COR-L47 (cell line): ENCODE measurements at places on chromosomes 6 and 20.

GRCh38 chr20:59591061-59591460 lies 13.3 kb upstream of the PHACTR3 start:
- DNase-seq, result no peak

- no peak for DNase-seq
These were observed 3.5 kb downstream of the SIRPA start for GRCh38 chr20:1898482-1899240.

DNA sequence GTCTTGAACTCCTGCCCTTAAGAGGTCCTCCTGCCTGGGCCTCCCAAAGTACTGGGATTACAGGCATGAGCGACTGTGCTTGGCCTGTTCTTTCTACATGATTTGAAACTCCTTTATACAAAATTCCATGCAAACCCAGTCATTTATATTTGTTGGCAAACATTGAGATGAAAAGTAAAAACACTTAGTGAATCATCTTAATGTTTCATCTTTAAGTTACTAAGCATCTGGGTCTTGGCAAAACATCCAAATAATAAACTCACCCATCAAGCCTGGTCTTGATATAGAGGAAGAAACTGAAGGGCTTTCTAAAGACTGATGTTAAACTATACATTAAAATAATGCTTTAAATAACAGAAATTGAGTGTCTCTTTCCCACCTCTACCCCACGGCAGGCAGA lies 95.1 kb downstream of the FUT9 start:
- no peak for DNase-seq

- DNase-seq, result no peak
These were observed 24.7 kb downstream of the GJA1 start for GRCh38 chr6:121460170-121460569.

DNA sequence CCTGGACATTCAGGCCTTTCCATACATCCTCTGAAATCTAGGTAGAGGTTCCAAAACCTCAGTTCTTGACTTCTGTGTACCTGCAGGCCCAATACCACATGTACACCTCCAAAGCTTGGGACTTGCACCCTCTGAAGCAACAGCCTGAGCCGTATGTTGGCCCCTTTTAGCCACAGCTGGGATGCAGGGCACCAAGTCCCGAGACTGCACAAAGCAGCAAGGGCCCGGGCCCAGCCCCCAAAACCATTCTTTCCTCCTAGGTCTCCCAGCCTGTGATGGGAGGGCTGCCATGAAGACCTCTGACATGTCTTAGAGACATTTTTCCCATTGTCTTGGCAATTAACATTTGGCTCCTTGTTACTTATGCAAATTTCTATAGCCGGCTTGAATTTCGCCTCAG lies 107.4 kb upstream of the FRMD1 start:
- no peak for DNase-seq

GRCh38 chr20:48017509-48017908 lies 232.2 kb upstream of the SULF2 start:
- DNase-seq, result no peak

- no peak for DNase-seq
These were observed 196.4 kb upstream of the ZNF184 start for GRCh38 chr6:27669295-27669623.

DNA sequence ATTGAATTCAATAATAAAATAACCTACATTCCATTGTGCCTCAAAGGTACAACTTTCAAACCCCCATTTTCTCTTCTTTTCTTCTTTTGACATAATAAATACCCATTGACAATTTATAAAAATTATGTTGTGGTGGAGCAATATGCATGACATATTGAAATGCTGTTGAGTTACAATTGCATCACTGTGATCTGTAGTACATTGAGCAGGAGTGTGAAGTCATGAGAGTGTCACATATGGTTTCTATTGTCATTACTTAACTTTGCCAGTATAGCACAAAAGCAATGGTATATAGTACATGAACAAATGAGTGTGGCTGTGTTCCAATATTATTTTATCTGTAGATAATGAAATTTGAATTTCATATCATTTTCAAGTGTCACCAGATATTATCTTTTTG lies 441.3 kb downstream of the GJA1 start:
- DNase-seq, result no peak

GRCh38 chr6:71139249-71139648 lies 149.4 kb upstream of the OGFRL1 start:
- DNase-seq, result no peak

- no peak for DNase-seq
These were observed 15.5 kb downstream of the BAG6 start for GRCh38 chr6:31636698-31637596.

GRCh38 chr6:11272491-11273192 lies 40.2 kb upstream of the NEDD9 start:
- no peak for DNase-seq

DNA sequence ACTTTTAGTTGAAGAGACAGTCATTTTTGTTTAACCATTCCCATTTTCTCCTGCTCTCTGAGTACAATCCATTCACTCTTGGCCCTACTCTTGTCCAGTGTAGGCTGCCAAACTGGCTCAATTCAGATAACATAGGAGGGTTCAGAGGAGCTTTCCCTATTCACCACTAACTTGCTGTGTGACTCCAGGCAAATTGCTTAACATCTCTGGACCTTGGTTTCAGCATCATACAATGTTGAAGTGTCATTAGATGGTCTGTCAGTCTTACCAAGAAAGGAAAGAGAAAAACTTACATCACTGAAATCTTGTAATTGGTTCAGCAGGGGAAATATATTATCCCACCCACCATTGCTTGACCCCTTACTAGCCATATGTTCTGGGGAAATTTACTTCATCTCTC lies 171.4 kb upstream of the MCHR2 start:
- DNase-seq, result no peak

- peak; percentile 32 for DNase-seq
These were observed 78.4 kb downstream of the HDGFL1 start for GRCh38 chr6:22647719-22648118.

- no peak for DNase-seq
These were observed 29.1 kb downstream of the PRKN start for GRCh38 chr6:162698440-162698839.

- no peak for DNase-seq
These were observed 229.5 kb upstream of the FOXQ1 start for GRCh38 chr6:1082285-1082935.

GRCh38 chr6:128446497-128446896 lies 73.9 kb downstream of the PTPRK start:
- no peak for DNase-seq
